ENCODE measurements at places on chromosomes 16 and 17.

- no peak for DNase-seq
Observed at GRCh38 chr17:78111727-78112517, 16.6 kb downstream of the TMC6 start.

- no peak for DNase-seq
Observed at GRCh38 chr16:55933038-55933437, 57.9 kb upstream of the CES5A start.

DNA sequence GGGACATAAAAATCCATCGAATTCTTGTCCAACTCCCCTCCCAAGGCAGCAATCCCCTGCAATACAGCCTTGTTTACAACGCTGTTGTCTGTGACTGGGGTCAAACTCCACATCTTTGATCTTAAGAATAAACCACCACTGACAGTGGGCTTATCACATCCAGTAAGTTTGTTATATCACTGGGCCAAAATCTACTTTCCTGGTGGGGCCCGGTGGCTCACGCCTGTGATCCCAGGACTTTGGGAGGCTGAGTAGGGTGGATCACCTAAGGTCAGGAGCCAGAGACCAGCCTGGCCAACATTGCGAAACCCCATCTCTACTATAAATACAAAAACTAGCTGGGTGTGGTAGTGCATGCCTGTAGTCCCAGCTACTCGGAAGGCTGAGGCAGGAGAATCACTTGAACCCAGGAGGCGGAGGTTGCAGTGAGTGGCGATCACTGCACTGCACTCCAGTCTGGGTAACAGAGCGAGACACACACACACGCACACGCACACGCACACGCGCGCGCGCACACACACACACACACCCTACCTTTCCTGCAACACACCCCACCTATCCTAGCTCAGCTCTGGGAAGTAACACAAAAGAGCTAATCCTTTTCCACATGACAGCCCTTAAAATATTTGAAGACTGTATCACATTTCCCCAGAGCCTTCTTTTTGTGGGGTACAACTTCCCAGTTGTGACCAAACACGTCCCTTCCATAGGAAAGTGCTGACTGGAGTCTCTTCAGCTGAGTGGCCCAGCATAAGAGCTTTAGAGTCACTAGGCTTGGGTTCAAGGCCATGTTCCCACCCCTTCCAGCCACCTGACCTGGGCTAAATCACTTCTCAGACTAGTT, 20.9 kb upstream of the ABCC1 start:
- DNase-seq: no peak

- DNase-seq: no peak
Observed at GRCh38 chr17:79306424-79307318, 232.0 kb downstream of the ENGASE start.

DNA sequence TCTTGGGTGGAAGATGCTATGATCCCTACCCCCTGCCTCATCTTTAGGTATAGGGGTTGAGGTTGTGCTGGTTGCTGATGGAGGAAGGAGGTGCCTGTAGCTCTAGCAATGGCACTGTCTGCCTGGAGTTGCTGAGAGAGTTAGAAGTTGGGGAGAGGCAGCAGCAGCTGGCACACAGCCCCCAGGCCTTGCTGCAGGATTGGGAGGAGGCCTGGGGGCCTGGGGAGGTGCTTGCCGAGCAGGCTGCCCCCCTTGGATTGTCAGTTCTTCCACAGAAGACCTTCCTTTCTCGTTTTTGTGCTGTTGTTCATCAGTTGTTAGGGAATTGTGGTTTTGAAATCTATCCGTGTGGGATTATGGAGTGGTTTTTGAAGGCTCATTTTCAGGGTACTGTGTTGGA, 52.9 kb downstream of the SEC14L1 start:
- DNase-seq: no peak

GRCh38 chr16:2490190-2491105, 15.5 kb downstream of the TBC1D24 start:
- DNase-seq: no peak
